Endothelial cell of umbilical vein (primary cell): ENCODE measurements at places on chromosomes 11 and 22. TPM values are rescaled to one million over a fixed set of nuclear protein-coding genes. Genes with fewer than 3 reads are reported as not detected.

The ANKRD49 gene
- total RNA-seq = 7.6 and 8.0 TPM in 2 replicates

DNA sequence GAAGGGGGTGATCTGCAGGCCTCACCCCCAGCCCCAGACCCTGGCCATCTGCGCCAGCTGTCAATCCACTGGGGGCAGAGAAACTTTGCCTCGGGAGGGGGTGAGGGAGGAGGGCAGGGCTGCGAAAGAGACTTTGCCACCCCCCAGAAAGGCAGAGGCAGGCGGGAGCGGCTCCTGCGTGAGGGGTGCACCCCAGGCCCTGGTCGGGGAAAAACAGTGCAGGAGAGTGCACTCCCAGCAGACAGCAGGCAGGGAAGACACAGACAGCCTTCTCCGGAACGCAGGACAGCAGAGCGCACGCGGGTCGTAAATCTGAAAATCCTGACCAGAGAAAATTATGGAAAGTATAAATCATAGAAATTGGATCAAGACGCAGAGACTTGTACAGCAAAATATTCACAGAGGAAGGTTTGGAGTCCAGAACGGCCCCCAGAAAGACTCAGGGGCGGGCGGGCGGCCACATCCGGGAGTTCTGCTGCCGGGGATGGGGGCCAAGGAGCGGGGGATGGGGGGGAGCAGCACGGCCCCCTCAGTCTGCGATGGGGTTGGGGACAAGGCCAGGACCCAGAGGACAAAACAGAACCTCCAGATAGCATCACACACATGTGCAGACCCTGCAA lies 8.0 kb upstream of the MRPL23 start:
- DNase-seq = no peak

DNA sequence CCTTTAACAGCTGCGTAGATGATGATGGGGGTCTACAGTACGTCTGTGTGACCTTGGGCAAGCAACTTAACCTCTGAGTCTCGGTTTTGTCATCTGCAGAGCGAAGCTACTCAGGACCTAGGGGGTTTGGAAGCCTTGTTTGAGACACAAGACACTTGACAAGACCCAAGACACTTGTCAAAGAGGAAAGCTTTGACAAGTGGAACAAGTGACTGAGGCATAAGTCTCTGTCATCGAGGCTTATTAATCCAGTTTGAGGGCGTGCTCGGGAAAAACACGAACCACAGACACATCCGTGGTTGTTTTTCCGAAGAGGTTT lies 732 bp upstream of the PC start:
- DNase-seq = no peak

- DNase-seq = no peak
Observed at GRCh38 chr11:6608726-6609501, 3.1 kb downstream of the TAF10 start.

DNA sequence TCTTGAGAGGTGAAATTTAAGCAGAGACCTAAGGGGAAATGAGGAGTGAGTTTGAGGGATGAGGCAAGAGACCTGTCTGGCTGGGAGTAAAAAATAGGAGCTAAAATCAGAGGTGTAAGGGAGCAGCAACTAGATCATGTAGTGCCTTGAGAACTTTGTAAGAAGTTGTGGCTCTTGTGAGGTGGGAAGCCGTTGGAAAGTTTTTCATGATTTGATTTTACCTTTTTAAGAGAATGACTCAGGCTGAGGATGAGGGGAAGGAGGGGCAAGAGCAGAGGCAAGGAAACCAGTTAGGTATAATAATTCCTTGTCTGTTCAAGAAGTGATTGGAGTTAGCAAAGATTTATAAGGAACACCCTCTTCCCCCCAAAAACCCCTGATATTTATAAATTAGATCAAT lies 25.8 kb downstream of the QSER1 start:
- no peak for DNase-seq

The MOV10L1 gene
- total RNA-seq = 35.4 and 37.6 TPM in 2 replicates
